ENCODE measurements at places on chromosomes 16 and 17. TPM values are rescaled to one million over a fixed set of nuclear protein-coding genes. Genes with fewer than 3 reads are reported as not detected.

MEIOC gene
- polyA plus RNA-seq, result 1.2 TPM

CCL22 gene
- polyA plus RNA-seq, result 0.16 TPM

KRT33B gene
- polyA plus RNA-seq, result not detected

FBXL20 gene
- polyA plus RNA-seq, result 15.0 TPM

CSH1 gene
- 0.32 TPM for polyA plus RNA-seq

SSH2 gene
- polyA plus RNA-seq, result 24.1 TPM

AGRP gene
- not detected for polyA plus RNA-seq

ENPP7 gene
- polyA plus RNA-seq, result not detected

NHLRC4 gene
- polyA plus RNA-seq, result 3.3 TPM

AP2B1 gene
- 150 TPM for polyA plus RNA-seq

TVP23C gene
- polyA plus RNA-seq, result 21.0 TPM
